Frontal cortex (tissue), 4 donors: ENCODE measurements at places on chromosomes 6 and 20. TPM values are rescaled to one million over a fixed set of nuclear protein-coding genes. Genes with fewer than 3 reads are reported as not detected.

The GGTLC1 gene
- not detected for total RNA-seq

The SMIM26 gene
- 101 TPM for total RNA-seq

The AVP gene
- total RNA-seq: not detected

The LBP gene
- not detected for total RNA-seq

- no peak for DNase-seq
Observed at GRCh38 chr6:13614126-13614925, 809 bp upstream of the NOL7 start.

- DNase-seq: no peak
Observed at GRCh38 chr20:64001607-64002011, 20.7 kb downstream of the PRPF6 start.

GRCh38 chr6:117687021-117687648 lies 11.9 kb downstream of the NUS1 start:
- DNase-seq: no peak

GRCh38 chr6:23228439-23229024 lies 659.2 kb downstream of the HDGFL1 start:
- DNase-seq: no peak

GRCh38 chr6:90397929-90398674 lies 101.5 kb upstream of the BACH2 start:
- no peak for DNase-seq

- no peak for DNase-seq
Observed at GRCh38 chr6:81130061-81130460, 622.4 kb downstream of the TENT5A start.

- no peak for DNase-seq
Observed at GRCh38 chr6:35048031-35048613, 93.0 kb downstream of the TCP11 start.

DNA sequence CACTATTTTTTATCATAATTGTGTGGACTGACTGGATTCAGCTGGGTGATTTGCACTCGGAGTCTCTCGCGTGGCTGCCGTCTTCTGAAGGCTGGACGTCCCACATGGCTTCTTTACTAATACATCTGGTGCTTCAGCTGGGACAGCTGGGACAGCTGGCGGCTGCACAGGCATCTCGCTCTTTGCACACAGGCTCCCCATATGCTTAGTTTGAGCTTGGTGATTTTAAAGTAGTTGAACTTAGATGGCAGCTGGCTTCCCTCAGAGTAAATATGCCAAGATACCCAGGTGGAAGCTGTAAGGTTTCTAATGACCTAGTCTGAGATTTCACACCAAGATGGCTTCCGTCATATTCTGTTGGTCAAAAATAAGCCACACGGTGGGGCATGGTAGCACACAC lies 38.7 kb upstream of the PPP1R3G start:
- DNase-seq: no peak

- DNase-seq: no peak
Observed at GRCh38 chr6:116572162-116572561, 858 bp downstream of the RWDD1 start.

GRCh38 chr20:34876406-34877282 lies at the start of gene ACSS2:
TSS of gene ACSS2 (plus strand) at chr20:34876612. CDS start at chr20:34876646, 34 bp downstream.
- DNase-seq: peak; percentile 93

DNA sequence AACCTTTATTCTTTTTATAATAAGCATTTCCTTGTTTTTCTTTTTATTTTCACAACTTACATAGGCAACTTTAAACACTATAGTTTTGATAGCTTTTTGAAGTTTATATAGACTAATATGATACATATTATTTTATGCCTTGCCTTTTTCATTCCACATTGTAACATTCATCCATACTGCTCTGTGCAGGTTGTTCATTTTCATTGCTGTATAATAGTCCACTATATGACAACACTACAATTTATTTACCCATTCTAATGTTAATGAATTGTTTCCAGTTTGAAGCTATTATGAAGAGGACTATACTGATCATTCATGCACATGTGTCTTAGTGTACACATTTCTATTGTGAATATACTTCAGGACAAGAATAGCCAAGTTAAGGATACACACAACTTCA lies 49.1 kb downstream of the WASF1 start:
- DNase-seq: no peak

- DNase-seq: no peak
Observed at GRCh38 chr20:10520528-10520927, 85.4 kb downstream of the SLX4IP start.

DNA sequence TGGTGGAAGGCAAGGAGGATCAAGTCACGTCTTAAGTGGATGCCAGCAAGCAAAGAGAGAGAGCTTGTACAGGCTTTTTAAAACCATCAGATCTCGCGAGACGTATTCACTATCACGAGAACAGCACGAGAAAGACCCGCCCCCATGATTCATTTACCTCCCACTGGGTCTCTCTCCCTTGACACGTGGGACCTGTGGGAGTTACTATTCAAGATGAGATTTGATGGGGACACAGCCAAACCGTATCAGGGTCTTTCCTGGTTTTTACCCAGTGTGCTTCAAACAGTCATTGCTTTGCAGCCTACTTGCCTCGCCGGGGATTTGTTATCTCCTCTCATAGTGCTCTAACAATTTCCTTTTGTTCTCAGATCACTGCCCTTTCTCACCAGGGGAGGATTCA lies 108.2 kb downstream of the UST start:
- DNase-seq: no peak
